ENCODE measurements at places on chromosomes 6 and 20. TPM values are rescaled to one million over a fixed set of nuclear protein-coding genes. Genes with fewer than 3 reads are reported as not detected.

The BMP5 gene
- not detected for total RNA-seq

The HLA-DRB5 gene
- total RNA-seq = not detected

The COL19A1 gene
- 0.26 TPM for total RNA-seq

The TFAP2B gene
- not detected for total RNA-seq

The RGS17 gene
- total RNA-seq = not detected

The HLA-DPA1 gene
- 25.8 TPM for total RNA-seq

The FAM209A gene
- 1.7 TPM for total RNA-seq

The TBXT gene
- total RNA-seq = not detected

The GINS1 gene
- 22.4 TPM for total RNA-seq

The MEP1A gene
- not detected for total RNA-seq

The NPEPL1 gene
- total RNA-seq = 29.0 TPM

The NCR2 gene
- total RNA-seq = not detected
